ENCODE measurements at places on chromosomes 13 and 19.

GRCh38 chr19:45492137-45492626 lies 4.7 kb downstream of the RTN2 start:
- DNase-seq = no peak

DNA sequence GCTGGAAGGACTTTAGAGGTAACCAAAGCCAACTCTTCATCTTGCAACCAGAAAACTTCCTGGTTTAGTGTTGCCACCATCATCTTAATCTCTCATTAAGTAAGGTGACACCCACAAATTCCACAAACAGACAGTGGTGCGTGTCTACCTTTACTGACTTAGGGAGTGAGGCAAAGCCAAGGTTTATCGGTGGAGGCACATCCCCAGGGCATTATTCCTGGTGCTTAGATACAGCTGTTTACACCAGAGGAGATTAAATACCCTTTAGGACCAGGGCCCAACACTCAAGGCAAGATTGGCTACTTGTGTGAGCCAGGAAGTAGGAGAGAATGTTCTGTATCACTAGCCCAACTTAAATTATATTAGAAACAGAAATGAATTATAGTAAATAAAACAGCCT lies 9.5 kb downstream of the STOML3 start:
- no peak for DNase-seq

DNA sequence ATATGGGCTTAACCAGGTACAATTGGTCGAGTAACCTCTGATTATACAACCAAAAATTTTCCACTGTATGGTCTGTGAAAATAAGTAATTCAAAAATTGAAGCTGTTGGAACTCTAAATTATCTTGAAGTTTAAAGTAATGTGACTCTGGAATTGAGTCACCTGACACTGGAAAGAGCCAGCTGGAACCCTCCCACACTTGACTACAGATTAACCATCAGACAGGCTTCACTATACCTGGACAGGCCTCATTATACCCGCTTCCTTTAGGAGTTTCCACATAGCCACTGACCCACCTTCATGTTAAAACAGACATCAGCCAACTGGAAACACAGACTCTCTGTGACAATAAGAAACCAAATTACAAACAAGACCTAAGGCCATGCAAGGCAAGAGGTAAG lies 1.3 kb downstream of the ZNF433 start:
- no peak for DNase-seq

GRCh38 chr13:26571518-26571917 lies 14.0 kb downstream of the WASF3 start:
- no peak for DNase-seq

DNA sequence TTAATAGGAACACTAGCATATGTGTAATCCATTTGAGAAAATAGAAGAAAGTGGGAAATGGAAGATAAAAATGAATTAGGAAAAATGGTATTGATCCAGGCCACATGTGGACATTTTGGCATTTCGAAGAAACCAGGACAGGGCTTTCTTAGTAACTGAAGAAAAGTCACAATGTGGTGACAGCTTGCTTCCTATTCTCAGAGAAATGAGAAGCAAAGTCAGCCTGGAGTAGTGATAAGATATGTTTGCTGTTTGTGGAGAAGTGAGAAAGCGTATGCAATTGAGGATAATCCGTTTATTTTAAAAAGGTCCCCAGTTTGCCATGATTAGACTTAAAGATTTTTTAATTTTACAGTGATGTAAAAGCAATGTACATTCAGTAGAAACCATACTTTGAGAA lies 127.9 kb downstream of the SLITRK6 start:
- no peak for DNase-seq

GRCh38 chr19:49676136-49676783 lies 811 bp upstream of the PRMT1 start:
- peak; percentile 79 for DNase-seq

DNA sequence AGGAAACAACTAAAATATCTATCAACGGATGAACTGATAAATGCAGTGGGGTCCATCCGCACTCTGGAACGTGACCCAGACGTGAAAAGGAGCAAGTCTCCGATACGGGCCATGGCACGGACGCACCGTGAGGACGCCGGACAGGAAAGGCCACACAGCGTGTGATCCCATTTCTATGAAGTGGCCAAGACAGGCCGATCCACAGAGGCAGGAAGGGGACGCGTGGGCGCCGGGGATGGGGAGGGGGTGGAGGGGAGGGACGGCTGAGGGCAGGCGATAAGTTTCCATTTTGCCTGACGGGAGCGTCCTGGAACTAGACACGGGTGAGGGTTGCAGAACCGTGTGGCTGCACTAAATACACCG lies 13.8 kb downstream of the SHC2 start:
- no peak for DNase-seq

- no peak for DNase-seq
These were observed 28.6 kb upstream of the EID2 start for GRCh38 chr19:39568604-39569003.

DNA sequence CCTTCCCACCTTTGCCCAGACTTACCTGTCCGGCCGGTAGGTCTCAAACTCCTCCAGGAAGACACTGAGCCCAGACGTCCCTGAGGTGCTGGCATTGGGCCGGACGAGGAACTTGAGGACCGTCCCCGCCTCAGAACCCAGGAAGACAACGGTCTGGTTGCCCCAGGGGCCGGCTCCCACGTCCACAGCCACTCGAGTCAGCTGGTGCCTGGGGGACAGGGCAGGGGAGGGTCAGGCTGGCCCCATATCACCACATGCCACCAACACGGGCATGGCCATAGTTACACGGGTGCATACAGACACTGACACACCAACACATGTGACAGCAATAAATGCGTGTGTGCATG lies 8.4 kb upstream of the LRG1 start:
- peak; percentile 27 for DNase-seq

GRCh38 chr13:77034881-77035280 lies 7.9 kb upstream of the FBXL3 start:
- no peak for DNase-seq

DNA sequence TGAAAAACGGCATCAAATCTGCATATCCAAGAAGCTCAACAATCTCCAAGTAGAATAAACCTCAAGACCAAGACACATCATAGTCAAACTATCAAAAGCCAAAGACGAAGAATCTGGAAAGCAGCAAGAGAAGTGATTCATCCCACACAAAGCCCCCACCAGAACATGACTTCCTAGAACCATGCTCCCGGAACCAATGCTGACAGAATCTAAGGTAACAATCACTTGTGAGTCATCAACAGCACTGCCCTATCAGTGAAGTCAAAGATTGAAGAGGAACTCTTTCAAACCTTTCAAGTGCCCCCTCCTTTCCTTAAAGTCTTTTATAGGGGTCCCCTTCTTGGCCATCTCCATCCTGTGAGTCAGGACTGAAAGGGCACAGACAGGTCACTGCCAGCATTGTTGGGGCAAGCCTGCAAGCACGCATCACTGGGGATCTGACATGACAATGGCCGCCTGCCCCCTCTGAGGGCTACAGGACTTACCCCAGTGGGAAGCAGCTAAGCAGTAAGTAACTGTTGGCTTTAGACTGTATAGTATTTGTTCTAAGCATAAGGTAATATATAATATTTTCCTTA lies at the start of gene CCDC70:
TSS of gene CCDC70 (plus strand) at position 247 of the 578 bp plus-strand sequence. CDS start 3,443 bp downstream, outside the sequence.
- DNase-seq = no peak

- DNase-seq = peak; percentile 65
These were observed 1.2 kb upstream of the EEF2 start for GRCh38 chr19:3986260-3987041.

All from D341Med (cell line).